ENCODE measurements at places on chromosomes 4 and X. TPM values are rescaled to one million over a fixed set of nuclear protein-coding genes. Genes with fewer than 3 reads are reported as not detected.

DNA sequence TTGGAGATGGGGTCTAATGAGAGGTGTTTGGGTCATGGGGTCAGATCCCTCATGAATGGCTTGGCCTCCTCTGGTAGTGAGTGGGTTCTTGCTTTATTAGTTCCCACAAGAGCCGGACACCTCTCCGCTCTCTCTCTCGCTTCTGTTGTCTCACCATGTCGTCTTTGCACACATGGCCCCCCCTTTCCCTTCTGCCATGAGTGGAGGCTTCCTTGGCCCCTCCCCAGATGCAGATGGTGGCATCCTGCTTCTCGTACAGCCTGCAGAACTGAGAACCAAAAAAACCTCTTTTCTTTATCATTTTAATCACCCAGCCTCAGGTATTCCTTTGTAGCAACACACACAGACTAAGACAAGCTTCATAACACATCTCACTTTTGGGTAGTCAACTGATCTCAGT is 49.6 kb upstream of the SPRY1 start:
- DNase-seq = no peak

ARHGEF38 gene
- total RNA-seq = 3.6 TPM

DNA sequence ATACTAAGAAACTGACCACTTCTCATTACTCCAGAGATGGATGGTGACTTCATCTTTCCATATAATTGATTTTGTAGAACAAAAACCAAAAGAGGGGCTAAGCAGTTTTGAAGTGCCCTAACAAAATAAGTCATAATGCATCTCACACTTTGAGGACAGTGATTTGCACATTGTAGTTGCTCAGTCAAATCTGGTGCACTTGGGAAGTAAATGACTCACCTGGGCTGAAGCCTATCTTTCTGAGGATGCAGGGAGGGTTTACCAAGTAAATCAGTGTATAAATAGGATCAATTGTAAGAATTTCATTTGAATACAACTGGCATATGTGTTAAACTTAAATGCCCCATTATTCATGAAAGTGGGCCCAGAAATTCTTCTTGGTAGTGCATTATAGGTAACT is 134.2 kb downstream of the DCLK2 start:
- no peak for DNase-seq

GRCh38 chr4:38163216-38164006 is 203.2 kb downstream of the PTTG2 start:
- DNase-seq = peak; percentile 52

GRCh38 chr4:113008135-113008534 is 41.3 kb upstream of the ANK2 start:
- no peak for DNase-seq

GRCh38 chr4:57424232-57424897 is 314.2 kb upstream of the IGFBP7 start:
- no peak for DNase-seq

TMPRSS11A gene
- not detected for total RNA-seq

ZBTB49 gene
- 3.3 TPM for total RNA-seq

- DNase-seq = no peak
Measured at GRCh38 chr4:183718876-183719275, 59.8 kb downstream of the TRAPPC11 start.

DNA sequence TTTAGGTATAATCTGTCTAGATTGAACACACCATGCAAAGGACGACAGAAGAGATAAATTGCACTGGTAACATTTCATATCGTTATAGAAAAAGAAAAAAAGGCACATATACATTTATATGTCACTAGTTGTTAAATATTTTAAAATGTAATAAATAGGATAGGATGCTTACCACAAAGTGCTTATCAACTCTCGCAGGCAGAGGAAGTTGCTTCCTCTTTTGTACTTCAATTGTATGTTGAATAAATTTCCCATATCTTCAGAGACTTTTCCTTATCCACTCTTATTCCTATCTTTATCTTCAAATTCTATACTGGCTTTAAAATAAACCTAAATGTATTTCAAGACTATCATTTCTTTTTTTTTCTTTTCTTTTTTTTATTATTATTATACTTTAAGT is 163.3 kb upstream of the SPOCK3 start:
- no peak for DNase-seq

DNA sequence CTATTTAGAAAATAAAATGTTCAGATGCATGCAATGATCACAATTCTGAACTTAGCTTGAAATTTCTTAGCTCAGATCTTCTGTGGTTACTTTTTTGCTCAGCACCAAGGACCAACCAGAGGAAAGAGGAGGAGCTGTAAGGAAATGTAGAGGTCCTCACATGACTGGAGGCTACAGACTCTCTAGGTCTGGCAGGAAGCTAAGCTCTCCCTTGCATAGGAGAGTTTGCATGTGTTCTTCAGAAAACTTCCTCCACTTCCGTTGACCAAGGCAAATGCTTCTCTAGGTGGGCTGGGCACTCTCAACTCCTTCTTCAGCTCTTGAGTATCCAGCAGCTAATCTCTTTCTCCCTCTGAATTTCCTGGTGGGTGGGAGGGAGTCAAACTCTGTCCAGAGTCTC is 119.6 kb downstream of the BTC start:
- DNase-seq = no peak

- DNase-seq = no peak
Measured at GRCh38 chr4:101306225-101306624, 41.1 kb downstream of the PPP3CA start.

Measured in HT-29 (cell line).